ENCODE measurements at places on chromosomes 12 and 14.

GRCh38 chr12:12927211-12928079 lies 24.5 kb downstream of the GPRC5D start:
- no peaks in the 10 kb centered on the region for H3K36me3 ChIP-seq
- no peak overlapping the region for H3K27ac ChIP-seq
- no peaks in the 10 kb centered on the region for H3K4me1 ChIP-seq
- DNase-seq = peak; percentile 41
- peaks cover 20% of the 10 kb centered on the region for H3K27me3 ChIP-seq
- peak overlapping the region; percentile 29 for H3K4me3 ChIP-seq

DNA sequence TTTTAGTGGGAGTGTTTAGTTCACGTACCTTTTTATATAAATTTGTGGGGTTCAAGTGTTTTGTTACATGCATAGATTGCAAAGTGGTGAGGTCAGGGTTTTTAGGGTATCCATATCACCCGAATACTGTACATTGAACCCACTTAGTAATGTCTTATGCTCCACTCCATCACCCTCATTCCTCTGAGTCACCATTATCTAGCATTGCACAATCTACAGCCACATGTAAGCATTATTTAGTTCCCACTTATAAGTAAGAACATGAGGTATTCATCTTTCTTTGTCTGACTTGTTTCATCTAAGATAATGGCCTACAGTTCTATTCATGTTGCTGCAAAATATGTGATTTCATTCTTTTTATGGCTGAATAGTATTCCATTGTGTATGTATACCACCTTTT lies 583.7 kb upstream of the LRFN5 start:
- H3K27me3 ChIP-seq = no peaks in the 10 kb centered on the region
- H3K4me3 ChIP-seq = no peak overlapping the region
- no peaks in the 10 kb centered on the region for H3K36me3 ChIP-seq
- no peak for DNase-seq
- no peak overlapping the region for H3K27ac ChIP-seq
- no peaks in the 10 kb centered on the region for H3K4me1 ChIP-seq

DNA sequence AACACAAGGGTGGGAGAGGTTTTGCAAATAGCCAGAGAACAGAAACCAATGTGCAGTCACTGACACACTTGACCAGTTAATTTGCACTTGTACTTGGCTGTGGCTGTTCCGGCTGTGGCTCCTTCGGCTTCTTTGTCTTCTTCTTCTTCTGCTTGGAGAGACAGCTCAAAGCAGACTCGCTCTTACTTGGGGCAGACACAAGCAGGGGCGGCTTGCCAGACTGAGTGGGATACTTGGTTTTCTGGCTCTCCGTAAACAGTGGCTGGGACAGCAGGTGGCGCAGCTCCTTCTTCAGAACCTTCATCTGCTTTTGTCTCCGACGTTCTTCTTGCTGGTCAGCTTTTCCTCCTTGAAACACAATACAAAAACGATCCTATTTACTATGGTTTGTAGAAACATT lies 25.0 kb downstream of the OTUB2 start:
- no peak overlapping the region for H3K4me3 ChIP-seq
- H3K36me3 ChIP-seq = peaks cover 46% of the 10 kb centered on the region
- H3K27ac ChIP-seq = peak overlapping the region; percentile 65
- no peaks in the 10 kb centered on the region for H3K4me1 ChIP-seq
- DNase-seq = no peak

- peaks cover 14% of the 10 kb centered on the region for H3K4me1 ChIP-seq
- peaks cover 12% of the 10 kb centered on the region for H3K27me3 ChIP-seq
- no peak overlapping the region for H3K27ac ChIP-seq
- DNase-seq = no peak
- no peak overlapping the region for H3K4me3 ChIP-seq
Observed at GRCh38 chr14:81452341-81453133, 52.4 kb upstream of the STON2 start.

GRCh38 chr14:101174980-101175606 lies 271.6 kb upstream of the RTL1 start:
- no peak overlapping the region for H3K4me3 ChIP-seq
- no peak for DNase-seq
- H3K27ac ChIP-seq = no peak overlapping the region
- H3K4me1 ChIP-seq = no peaks in the 10 kb centered on the region

DNA sequence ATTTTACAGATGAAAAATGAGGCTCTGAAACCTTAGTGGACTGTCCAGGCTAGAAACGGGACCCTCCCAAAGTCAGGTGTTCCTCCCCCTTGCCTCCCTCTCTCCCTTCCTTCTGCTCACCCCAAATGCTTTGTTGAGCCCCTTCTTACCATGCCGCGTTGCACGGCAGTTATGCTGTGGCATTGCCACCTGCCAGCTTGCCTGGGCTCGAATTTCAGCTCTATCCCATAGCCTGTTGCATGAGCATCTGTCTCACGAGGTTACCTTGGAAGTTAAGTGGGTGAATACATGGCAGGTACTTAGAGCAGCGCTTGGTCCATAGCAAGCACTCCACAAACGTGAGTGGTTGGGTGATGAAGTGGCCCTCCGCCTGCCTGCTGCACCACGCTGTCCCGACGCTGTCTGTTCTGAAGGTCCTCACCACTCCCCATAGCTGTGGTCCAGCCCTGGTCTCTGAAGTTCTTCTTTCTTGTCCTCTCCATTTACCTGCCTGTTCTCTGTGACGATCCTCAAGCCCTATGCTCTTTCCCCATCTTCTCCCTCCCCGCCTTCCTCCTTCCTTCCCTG lies 269.9 kb downstream of the CACNA1C start:
- H3K27me3 ChIP-seq = peaks cover 22% of the 10 kb centered on the region
- H3K36me3 ChIP-seq = no peaks in the 10 kb centered on the region
- H3K4me3 ChIP-seq = no peak overlapping the region
- no peaks in the 10 kb centered on the region for H3K4me1 ChIP-seq
- DNase-seq = no peak

GRCh38 chr14:61281186-61281947 lies at the start of gene TMEM30B:
TMEM30B (minus strand) TSS chr14:61281338; CDS start chr14:61281147, 191 bp downstream.
- H3K4me1 ChIP-seq = peaks cover 19% of the 10 kb centered on the region
- DNase-seq = no peak
- H3K27me3 ChIP-seq = peaks cover 38% of the 10 kb centered on the region
- peak within 1 kb of the TSS; percentile 82 for H3K4me3 ChIP-seq

GRCh38 chr14:97757491-97757890 lies 960.3 kb downstream of the VRK1 start:
- H3K4me1 ChIP-seq = no peaks in the 10 kb centered on the region
- no peak overlapping the region for H3K4me3 ChIP-seq
- no peaks in the 10 kb centered on the region for H3K36me3 ChIP-seq
- no peak overlapping the region for H3K27ac ChIP-seq
- no peaks in the 10 kb centered on the region for H3K27me3 ChIP-seq

GRCh38 chr14:29126361-29126760 lies 359.8 kb downstream of the FOXG1 start:
- H3K27me3 ChIP-seq = no peaks in the 10 kb centered on the region
- H3K4me1 ChIP-seq = no peaks in the 10 kb centered on the region
- H3K27ac ChIP-seq = no peak overlapping the region
- DNase-seq = no peak

DNA sequence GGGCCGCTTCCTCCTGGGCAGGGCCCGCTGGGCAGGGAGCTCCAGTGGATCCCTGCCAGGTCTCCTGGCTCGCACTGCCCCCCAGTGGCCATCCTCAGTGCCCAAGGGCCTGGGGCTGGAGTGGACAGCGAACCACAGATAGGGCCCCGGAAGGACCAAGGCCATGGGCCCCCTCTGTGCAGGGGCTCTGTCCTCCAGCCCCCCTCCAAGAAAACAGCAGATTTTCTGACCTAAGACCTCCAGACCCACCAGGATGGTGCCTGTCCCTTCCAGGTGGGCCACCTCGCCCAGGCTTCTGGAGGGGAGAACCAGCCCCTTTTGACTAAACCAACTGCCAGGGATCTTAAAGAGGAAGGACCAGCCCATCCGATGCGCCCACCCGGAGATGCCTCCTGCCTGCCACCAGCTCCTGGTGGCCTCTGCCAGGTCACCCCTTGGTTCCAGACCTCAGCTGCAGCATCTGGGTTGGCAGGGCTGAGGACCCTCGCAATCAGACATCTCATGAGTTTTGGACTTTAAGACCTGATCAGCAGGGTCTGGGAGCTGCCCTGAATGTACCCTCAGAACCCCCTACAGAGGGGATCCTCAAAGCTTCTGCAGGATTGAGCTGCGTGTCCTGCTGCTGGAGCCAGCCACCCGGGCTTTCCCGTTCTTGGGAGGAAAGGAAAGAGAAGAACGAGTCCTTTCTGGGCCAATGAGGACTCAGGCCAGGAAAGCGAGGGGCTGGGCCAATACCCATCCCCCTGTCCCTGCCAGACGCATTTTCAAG lies 325.8 kb upstream of the DIO3 start:
- no peak for DNase-seq
- no peak overlapping the region for H3K4me3 ChIP-seq
- H3K27me3 ChIP-seq = peaks cover 22% of the 10 kb centered on the region
- no peaks in the 10 kb centered on the region for H3K36me3 ChIP-seq
- no peaks in the 10 kb centered on the region for H3K4me1 ChIP-seq

GRCh38 chr12:97541366-97541765 lies 78.8 kb downstream of the RMST start:
- no peak overlapping the region for H3K4me3 ChIP-seq
- H3K36me3 ChIP-seq = no peaks in the 10 kb centered on the region
- DNase-seq = no peak
- no peaks in the 10 kb centered on the region for H3K4me1 ChIP-seq

GRCh38 chr12:45351921-45352670 lies 136.2 kb downstream of the ANO6 start:
- no peak for DNase-seq
- H3K36me3 ChIP-seq = peaks cover 50% of the 10 kb centered on the region
- H3K27me3 ChIP-seq = no peaks in the 10 kb centered on the region
- no peak overlapping the region for H3K4me3 ChIP-seq
- H3K27ac ChIP-seq = no peak overlapping the region

DNA sequence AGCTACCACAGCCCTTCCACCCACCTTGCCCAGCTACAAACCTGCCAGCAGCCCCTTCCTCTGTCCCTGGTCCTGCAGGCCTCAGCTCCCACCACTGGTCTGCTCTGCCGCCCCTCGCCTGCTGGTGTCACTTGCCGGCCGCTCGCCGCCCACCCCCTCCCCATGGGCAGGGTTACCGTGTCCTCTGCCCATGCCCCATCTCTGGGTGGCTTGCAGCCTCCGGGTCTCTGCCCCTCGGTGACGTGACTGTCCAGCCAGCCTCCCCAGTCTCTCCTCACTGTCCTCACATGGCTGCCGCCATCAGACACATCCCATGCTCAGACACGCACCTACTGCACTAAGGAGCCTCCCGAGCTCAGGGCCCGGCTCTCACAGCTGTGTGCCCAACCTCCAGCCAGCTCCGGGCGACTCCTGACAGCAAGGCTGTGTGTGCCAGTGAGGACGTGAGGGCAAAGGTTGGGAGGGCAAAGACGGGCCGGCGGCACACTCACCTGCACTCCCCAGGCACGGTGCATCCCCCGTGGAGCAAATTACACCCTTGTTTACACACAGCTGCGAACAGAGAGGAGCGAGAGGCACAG lies 13.4 kb downstream of the JAG2 start:
- H3K27ac ChIP-seq = no peak overlapping the region
- H3K27me3 ChIP-seq = peaks cover 7% of the 10 kb centered on the region
- DNase-seq = no peak
- H3K4me1 ChIP-seq = no peaks in the 10 kb centered on the region
- H3K4me3 ChIP-seq = no peak overlapping the region

GRCh38 chr12:54870048-54870447 lies 15.7 kb downstream of the MUCL1 start:
- no peak overlapping the region for H3K27ac ChIP-seq
- H3K27me3 ChIP-seq = peaks cover 31% of the 10 kb centered on the region
- no peaks in the 10 kb centered on the region for H3K4me1 ChIP-seq
- H3K36me3 ChIP-seq = no peaks in the 10 kb centered on the region

- no peaks in the 10 kb centered on the region for H3K4me1 ChIP-seq
- H3K27ac ChIP-seq = no peak overlapping the region
- no peaks in the 10 kb centered on the region for H3K36me3 ChIP-seq
Observed at GRCh38 chr12:128600886-128601285, 222.9 kb downstream of the SLC15A4 start.

DNA sequence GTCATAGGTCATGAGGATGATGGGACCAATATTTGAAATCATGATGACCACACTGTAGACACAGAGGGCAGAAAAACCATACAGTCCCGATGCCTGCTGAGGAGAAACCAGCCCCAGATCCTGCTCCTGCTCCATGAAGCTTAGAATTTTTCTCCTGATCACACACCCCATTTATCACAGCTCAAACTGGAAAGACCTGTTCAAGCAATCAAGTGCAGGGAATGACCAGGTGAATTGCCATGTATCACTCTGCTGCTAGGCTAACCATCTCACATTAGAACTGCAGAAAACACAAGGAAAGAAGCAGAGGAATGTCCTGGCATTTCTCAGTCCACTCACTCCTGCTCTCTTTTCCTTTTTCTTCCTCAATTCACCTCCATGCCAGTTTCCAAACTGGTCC lies 18.1 kb downstream of the MANSC1 start:
- no peak for DNase-seq
- H3K4me1 ChIP-seq = peaks cover 24% of the 10 kb centered on the region
- no peak overlapping the region for H3K27ac ChIP-seq
- no peak overlapping the region for H3K4me3 ChIP-seq

DNA sequence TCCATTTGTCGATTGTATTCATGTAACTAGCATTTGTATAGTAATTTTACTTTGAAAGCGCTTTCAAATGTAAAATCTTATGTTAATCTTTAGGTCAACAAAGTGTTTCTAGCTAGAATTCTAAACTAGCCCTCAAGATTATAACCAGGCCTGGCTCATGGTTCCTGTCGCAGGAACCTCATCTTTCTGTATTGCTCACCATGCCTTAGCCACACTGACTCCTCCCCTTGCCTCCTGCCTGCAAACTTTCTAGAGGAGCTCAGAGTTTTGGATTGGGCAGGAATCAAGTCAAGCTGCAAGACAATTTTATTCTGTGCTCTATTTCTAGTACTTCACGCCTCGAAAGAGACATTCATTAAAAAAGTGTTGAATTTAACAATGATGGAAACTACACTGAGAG lies 99.8 kb downstream of the TGFB3 start:
- H3K4me1 ChIP-seq = no peaks in the 10 kb centered on the region
- no peaks in the 10 kb centered on the region for H3K27me3 ChIP-seq
- peaks cover 36% of the 10 kb centered on the region for H3K36me3 ChIP-seq
- DNase-seq = no peak
- H3K27ac ChIP-seq = no peak overlapping the region

DNA sequence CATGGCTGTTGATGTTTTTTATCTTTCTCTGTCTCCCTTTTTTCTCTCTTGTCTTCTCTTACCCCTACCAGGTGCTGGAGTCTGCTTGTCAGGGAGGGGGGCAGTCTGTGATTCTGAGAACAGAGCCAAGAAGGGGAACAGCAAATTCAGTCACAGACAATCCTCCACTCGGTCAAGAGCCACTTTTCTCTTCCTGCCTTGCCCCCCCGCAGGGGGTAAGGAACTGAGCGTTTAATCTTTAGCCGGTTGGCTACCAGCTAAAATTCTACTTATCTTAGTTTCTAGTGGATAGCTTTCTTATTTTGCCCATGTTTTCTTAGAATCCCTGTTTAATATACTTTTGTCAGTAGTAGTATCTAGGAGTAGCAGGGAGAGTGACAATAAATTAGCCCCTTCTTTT lies 1.9 kb downstream of the RIMKLB start:
- peaks cover 16% of the 10 kb centered on the region for H3K4me1 ChIP-seq
- H3K36me3 ChIP-seq = peaks cover 7% of the 10 kb centered on the region
- H3K27me3 ChIP-seq = no peaks in the 10 kb centered on the region
- H3K4me3 ChIP-seq = peak overlapping the region; percentile 66

GRCh38 chr14:49692193-49692757 lies 645 bp upstream of the KLHDC1 start:
- no peak for DNase-seq
- peaks cover 13% of the 10 kb centered on the region for H3K4me1 ChIP-seq
- H3K27me3 ChIP-seq = no peaks in the 10 kb centered on the region

GRCh38 chr12:105681341-105681740 lies 350.9 kb downstream of the C12orf75 start:
- no peaks in the 10 kb centered on the region for H3K4me1 ChIP-seq
- H3K27me3 ChIP-seq = peaks cover 4% of the 10 kb centered on the region
- no peak overlapping the region for H3K27ac ChIP-seq
- H3K4me3 ChIP-seq = no peak overlapping the region
- no peaks in the 10 kb centered on the region for H3K36me3 ChIP-seq

Data from stimulated activated naive B cell treated with anti-CD40 and anti-IgM and Interleukin-4, amounts not matched to agents 10 μg/mL and 1 μg/mL and 100 μg/mL, for 72 hours (primary cell).